ENCODE measurements at places on chromosomes 13 and 19.

DNA sequence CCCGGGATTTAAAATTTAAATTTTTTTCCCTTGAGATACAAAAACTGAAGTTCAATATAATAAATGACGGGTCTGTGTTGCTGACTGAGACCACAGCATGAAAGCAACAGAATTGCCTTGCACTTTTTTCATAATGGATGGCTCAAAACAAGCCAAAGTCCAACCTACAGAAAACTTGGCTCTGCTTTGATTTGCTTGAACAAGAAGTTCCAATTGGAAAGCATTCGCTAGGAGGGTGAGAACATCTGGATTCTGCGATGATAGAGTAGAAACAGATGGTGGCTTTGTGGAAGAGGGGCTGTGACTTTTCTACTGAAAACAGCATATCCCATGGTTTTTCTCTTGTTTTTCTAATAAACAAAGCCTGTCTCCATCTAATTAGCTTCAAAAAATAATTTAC lies 46.4 kb downstream of the THSD1 start:
- DNase-seq, result no peak

GRCh38 chr13:99196466-99197116 lies 4.1 kb upstream of the UBAC2 start:
- no peak for DNase-seq

GRCh38 chr19:347946-348861 lies 3.6 kb upstream of the MIER2 start:
- DNase-seq, result no peak

DNA sequence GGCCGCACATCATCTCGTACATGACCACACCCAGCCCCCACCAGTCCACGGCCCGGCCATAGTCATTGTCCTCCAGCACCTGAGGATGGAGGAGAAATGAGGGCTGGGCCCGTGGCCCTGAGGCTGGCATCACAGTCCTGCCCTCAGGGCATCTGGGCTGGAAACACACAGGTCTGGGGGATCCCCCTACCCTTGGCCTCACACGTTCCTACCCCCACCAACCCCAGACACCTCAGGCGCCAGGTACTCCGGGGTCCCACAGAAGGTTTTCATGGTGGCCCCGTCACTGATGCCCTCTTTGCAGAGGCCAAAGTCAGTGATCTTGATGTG lies 9.5 kb upstream of the CCNP start:
- DNase-seq, result no peak

- no peak for DNase-seq
These were observed 45.6 kb downstream of the LHFPL6 start for GRCh38 chr13:39557285-39557955.

DNA sequence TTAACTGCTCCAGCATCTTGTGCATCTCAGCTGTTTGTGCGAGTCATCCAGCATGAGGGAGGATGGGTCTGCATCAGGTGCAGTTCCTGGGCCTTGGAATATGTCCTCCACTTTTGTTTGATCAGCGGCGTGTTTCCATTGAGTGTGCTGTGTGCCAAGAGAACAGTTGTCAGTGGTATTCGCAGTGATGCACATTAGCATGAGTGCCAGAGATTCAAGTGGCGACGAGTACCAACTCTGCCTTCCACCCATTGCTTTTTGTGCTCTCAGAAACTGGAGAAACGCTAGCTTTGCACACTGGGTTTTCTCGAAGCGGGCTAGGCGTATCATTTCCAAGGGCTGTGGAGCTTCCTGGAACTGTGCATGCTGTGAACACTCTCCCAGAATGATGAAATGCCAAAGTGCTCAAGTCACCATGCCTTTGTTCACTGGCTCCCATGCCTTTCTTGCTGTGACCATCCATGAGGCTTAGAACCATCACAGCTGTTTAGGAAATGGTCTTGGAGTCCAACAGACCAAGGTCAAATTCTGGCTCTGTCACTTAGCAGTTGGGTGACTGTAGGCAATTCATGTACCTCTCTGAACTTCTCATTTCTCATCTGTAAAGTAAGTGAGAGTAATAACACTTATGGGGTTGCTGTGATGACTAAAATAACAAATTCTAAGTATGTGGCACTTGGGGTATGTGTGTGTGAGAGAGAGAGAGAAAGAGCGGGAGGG lies 18.4 kb downstream of the LRCH1 start:
- DNase-seq, result no peak

- DNase-seq, result no peak
These were observed 290.4 kb downstream of the DACH1 start for GRCh38 chr13:71576571-71576970.

GRCh38 chr13:71214821-71215220 lies 652.2 kb downstream of the DACH1 start:
- no peak for DNase-seq

DNA sequence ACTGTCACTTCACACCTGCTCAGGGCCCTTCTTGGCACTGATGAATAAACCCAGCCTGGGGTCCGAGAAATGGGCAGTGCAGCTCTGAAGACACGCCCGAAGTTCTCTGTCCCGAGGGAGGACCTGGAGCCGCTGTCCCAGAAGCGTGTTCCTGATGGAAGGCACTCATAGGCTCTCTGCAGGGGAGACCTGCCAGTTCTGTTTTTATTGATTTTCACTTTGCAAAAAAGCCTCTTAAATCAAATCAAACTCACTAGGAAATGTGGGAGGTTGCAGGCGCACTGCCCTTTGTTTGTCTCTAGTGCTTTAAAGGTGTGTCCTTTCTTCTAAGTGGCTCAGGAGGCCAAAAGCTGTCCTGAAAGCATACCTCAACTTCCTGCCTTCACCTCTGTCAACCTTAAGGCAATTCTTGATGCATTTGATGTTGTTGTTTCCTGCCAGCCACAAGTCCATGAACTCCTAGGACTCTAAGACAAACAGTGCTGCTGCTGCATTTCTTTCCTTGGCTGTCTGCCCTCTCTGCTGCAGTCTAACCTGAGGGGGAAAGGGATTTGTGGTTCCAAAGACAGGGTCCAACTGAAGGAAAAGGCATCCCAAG lies 663.2 kb downstream of the UQCRFS1 start:
- DNase-seq, result no peak
